BJ (cell line): ENCODE measurements at places on chromosomes 12 and 14.

DNA sequence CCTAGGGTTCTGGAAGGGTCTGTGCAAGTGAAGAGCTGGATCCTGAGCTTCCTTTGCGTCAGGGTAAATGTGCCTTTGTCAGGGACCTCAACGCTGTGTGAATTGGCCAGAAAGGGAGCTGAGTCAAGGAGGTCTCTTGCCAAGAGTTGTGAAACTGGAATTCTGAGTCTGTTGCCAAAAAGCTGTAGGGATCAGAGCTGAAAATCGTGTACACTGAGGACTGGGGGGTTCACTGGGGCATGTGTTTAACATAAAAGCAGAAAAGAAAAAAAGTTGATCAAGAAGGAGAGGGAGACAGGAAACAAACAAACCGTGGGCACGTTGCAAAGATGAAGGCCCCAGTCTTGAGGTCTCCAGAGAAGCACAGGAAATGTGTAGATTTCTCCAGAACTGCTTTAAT is 1081.5 kb downstream of the VRK1 start:
- no peak for DNase-seq

DNA sequence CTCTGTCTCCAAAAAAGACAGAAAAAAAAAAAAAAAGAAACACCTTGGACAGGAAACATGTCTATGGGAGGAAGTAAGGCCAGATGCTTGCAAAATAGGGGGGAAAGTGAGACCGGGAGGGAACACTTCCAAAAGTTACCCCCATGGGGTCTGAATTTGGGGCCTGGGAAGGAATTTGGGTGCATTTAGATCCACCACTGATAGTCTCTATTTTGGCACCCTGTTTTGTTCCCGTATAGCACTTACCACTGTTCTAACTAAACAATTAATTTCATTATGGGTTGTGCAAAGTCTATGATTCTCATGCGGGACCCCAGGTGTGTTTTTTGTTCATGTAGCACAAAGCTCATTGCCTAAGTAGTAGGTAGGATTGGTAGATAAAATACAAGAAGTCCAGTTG is 1.4 kb upstream of the MLEC start:
- DNase-seq = no peak

DNA sequence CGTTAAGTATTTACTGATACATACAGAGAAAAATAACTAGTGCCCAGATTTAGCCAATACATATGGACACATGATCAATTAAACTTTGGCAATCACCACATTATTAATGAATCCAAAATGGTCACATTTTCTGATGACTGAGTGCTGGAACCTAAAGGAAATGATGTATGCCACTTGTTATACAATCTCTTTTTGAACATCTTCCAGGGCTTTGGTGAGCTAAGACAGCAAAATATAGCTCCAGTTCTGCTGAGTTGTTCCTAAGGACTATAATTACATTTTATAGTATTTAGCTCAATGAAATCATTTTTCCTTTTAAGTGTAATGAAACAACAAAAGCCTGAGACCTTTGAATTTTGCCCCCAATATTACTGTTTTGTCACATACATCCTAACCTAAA is 329.1 kb upstream of the ATP2B1 start:
- DNase-seq = no peak

DNA sequence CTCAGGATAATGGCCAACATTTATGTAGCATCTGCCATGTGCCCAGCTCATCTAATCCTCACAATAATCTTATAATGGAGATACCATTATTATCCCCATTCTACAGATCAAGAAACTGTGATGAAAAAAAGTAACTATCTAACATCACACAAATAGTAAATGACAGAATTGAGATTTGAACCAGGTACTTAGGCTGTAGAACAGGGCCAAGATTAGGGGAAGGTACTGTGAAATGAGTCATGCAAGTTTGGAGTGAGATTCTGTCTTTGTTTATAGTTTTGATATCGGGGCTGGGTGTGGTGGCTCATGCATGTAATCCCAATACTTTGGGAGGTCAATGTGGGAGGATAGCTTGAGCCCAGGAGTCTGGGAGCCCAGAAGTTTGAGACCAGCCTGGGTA is 1.3 kb upstream of the GNPTAB start:
- DNase-seq = no peak
